Esophagus squamous epithelium (tissue), 5 donors: ENCODE measurements at places on chromosomes 6 and 20. TPM values are rescaled to one million over a fixed set of nuclear protein-coding genes. Genes with fewer than 3 reads are reported as not detected.

GRCh38 chr6:408599-409102 lies 17.1 kb downstream of the IRF4 start:
- DNase-seq = no peak

DNA sequence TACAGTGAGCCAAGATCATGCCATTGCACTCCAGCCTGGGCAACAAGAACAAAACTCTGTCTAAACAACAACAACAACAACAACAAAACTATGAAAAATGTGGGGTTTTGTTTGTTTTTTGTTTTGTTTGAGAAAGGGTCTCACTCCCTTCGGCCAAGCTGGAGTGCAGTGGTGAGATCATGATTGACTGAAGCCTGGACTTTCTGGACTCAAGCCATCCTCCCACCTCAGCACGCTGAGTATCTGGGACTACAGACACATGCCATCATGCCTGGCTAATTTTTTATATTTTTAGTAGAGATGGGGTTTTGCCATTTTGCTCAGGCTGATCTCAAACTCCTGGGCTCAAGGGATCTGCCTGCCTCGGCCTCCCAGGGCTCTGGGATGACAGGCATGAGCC lies 2.8 kb upstream of the MYLIP start:
- DNase-seq = no peak

- DNase-seq = no peak
These were observed 26.8 kb downstream of the EYS start for GRCh38 chr6:65680232-65680631.

CST5 gene
- not detected for total RNA-seq

- DNase-seq = no peak
These were observed 17.1 kb downstream of the RIPOR3 start for GRCh38 chr20:50674138-50674825.

DNA sequence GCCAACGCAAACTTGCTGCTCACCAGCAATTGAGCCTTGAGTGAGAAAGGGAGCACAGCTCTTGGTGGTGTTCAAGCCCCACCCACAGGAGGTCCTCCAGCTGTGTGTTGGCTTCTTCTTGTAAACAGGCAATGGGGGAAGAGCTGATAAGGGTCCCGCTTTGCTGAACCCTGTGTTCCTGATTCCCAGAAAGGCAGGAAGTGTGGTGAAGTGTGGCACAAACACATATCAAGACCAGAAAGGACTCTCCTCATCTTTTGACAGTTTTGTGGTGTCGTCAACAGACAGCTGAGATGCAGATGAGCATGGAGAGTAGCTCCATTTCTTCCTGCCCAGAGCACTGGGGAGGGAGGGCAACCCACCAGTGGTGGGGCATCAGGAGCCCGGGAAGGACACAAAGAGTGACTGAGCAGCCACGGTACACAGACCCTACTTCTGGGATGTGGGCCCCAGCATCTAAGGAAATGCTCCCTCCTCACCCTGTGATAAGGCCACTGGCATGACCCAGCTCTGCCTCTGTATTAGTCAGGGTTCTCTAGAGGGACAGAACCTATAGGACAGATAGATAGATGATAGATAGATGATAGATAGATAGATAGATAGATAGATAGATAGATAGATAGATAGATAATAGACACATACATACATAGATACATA lies 188.9 kb upstream of the TAB2 start:
- DNase-seq = no peak

RIPPLY2 gene
- not detected for total RNA-seq

DNA sequence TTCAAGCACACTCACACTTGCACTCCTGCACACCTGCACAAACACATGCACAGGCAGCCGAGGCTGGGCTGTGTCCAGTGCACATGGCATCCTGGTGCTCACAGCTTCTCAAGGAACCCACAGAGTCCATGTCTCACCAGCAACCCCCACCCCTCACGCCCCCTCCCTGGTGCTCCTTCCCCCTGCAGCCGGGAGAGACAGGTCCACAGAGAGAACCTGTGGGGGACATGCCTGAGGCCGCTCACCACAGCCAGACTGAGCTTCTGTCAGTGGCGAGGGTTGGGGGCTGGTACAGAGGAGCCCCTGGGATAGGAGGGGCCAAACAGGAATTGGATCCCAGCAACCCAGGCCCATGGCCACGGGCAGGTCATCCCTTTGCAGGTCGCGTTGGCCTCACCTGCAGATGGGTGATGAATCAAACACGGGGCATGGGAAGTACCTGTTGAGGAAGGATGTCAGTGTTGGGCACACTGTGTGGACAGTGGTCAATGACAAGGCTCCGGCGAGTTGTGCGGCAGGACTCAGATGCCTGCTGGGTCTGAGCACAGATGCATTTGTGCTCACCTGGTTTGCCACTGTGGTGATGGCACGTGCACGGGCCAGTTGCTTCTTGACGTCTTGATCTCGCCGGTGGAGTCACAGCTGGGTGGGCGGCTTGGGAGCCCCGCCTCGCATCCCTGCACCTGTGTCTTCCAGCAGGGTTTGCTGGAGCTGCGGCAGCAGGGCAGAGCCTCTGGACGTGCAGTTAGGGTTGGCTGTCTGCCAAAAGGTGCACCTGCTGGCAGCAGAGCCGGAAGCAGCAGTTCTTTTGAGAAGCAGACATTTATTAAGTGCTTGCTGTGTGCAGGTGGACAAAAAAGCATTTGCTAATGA lies 113.0 kb downstream of the ERMARD start:
- DNase-seq = no peak

DNA sequence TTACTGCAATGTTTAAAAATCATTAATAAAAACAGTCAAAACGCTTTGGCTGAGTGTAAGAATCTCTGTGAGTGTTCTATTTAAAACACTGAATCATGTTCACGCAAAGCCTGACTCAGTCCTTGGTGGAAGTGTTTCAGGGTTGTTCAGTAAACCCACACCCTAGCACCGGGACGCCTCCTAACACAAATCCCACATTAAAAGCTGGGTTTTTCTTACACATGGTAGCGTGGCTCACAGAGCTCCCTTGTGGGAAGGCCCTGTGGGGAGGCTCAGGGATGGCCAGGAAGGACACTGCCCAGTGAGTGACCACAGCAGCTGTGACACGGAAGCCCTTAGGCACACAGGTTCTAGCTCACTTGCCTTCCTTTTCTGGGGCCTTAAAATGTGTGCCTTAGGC lies 80.2 kb downstream of the GMPR start:
- no peak for DNase-seq

RIN2 gene
- total RNA-seq = 42.7 TPM

LTA gene
- not detected for total RNA-seq

- no peak for DNase-seq
These were observed 372 bp downstream of the KIAA0408 start for GRCh38 chr6:127458817-127459216.

GRCh38 chr6:7439228-7439627 lies 49.6 kb downstream of the RIOK1 start:
- no peak for DNase-seq

RSPH9 gene
- total RNA-seq = 0.15 TPM

GRCh38 chr6:17725083-17725482 lies 18.4 kb upstream of the NUP153 start:
- no peak for DNase-seq

SYNGAP1 gene
- total RNA-seq = 8.6 TPM
